ENCODE measurements at places on chromosomes 16 and 17. TPM values are rescaled to one million over a fixed set of nuclear protein-coding genes. Genes with fewer than 3 reads are reported as not detected.

The MEFV gene
- not detected for total RNA-seq

The MYH2 gene
- total RNA-seq: not detected

The TBC1D3I gene
- total RNA-seq: not detected

The HCRT gene
- total RNA-seq: not detected

The CNTD1 gene
- 0.05 TPM for total RNA-seq

The TMC5 gene
- total RNA-seq: not detected

The CES1 gene
- 2.3 TPM for total RNA-seq

The MMP28 gene
- not detected for total RNA-seq

The HSD17B1 gene
- total RNA-seq: 0.82 TPM

The ATP2A3 gene
- total RNA-seq: 0.75 TPM

The ABCA8 gene
- 33.8 TPM for total RNA-seq

The CDRT15L2 gene
- not detected for total RNA-seq

The LPO gene
- not detected for total RNA-seq

The MAPK7 gene
- total RNA-seq: 3.8 TPM

The PLA2G10 gene
- total RNA-seq: not detected
